8988T (cell line): ENCODE measurements at places on chromosomes 7 and 10.

- peak; percentile 11 for DNase-seq
Measured at GRCh38 chr10:58775960-58776567, 263.4 kb downstream of the BICC1 start.

GRCh38 chr7:82105463-82105862 is 335.6 kb upstream of the HGF start:
- DNase-seq: peak; percentile 14

GRCh38 chr7:150378115-150378852 is 846 bp upstream of the ZNF775 start:
- peak; percentile 57 for DNase-seq

GRCh38 chr7:102978284-102978683 is 65.5 kb downstream of the LRRC17 start:
- no peak for DNase-seq

DNA sequence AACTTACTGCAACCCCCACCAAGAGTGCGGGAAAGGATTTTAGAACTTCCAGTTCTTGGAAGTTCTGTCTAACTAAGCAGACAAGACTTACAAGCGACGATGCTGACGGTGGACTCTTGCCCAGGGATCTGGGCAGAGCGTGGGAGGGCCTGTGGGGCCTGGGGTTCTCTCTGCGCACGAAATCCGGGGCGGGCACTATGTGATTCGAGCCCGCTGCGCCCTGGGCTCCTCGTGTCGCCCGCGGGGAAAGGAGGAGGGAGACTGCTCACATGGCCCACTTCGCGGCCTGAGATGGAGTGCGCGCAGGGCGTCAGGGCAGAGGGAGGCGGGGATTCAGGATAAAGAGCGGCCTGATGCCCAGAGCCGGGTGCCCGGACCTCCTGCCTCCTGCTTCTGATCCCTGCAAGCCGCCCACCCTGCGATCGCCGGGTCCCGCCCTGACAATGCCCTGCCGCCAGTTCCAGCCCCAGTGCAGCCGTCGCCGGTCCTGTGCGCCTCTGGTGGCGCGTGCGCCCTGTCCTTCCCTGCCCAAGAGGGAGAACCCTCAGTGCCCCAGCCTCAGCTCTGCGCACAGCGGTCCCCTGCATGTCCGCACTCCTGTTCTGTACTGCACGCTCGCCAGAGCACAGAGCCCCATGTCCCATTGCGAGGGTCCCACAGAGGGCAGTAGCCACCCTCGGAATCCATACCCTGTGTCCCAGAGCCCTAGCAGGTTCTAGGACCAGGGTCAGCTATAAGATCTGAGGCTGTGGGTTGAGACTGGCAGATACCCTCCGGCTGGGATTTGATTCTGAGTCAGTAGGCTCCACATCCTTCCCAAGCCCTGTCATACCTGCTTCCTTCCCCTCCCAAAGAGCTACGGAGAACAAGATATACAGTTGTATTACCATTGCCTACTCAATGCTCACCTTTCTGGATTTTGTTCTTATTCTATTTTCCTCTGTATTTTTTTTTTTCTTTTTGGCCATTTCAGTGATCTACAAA is 99.4 kb upstream of the TMEM106B start:
- no peak for DNase-seq

DNA sequence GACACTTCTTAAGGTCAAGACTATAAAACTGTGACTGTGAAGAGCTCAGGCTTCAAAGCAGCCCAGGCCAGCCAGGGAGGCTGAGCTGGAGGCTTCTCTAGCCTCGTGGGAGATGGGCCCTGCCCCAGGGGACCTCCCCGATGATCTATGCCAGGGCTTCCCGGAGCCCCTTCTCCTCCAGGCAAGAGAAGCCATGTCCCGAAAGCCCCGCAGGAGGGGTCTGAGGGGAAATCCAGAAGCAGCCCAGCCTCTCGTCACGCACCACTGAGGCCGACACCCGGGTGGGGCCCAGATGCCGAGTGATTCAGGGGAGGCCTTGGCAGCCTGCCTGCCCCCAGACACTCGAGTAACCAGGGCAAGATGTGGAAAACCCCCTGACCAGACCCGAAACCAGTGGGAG is 63.7 kb downstream of the PROSER2 start:
- no peak for DNase-seq

DNA sequence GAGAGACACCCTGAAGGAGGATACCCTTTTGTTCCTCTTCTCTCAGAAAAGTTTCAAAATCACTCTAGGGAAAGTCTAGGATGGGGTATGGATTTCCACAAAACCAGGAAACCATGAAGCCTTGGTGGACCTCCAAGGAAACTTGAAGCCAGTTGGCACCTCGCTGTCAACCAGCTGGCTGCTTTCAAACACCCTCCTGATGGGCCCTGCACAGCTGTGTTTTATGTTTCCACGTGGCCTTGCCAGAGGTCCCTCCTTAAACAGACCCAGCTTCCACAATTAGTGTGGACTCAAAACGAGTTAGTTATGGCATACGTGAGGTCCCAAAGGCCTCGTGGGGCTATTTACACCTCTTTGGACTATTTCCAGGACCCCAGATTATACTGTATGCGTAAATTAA is 5.9 kb downstream of the PPP1R3A start:
- DNase-seq: no peak

DNA sequence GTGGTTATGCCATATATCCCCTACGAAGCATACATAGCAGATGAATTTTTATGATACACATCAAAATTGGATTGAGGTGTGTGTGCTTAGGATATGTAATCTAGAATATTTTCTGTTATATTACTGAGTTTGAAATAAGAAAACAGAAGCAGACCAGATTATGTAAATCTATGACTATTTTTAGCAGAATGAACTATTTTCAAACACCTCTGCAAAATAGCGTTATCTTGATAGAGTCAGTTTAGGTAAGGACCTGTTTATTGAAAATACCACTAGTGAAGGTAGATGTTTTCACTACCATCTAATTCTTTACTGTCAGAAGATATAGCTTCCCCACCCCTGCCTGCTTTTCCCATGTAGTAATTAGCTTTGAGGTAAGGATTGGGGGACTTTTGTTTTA is 9.1 kb downstream of the LANCL2 start:
- DNase-seq: no peak

- no peak for DNase-seq
Measured at GRCh38 chr7:24406053-24406788, 122.2 kb downstream of the NPY start.

DNA sequence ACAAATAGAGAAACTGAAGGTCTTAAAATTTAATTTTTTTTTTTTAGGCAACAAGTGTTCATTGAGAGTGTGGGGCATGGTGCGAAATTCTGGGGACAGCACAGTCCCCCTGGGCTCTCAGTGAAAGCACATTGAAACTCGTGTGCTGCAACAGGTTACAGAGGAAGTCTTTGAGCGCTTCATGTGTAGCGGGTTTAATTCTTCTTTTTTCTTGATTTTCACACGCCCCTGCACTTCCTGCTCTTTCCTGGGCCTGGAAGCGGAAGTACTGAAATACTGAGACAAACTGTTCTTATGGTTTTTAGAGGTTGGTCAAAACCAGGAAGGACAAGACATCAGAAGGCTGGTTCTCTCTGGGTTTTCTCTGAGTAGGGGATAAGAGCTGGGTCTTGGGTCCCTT is 203.5 kb downstream of the PTEN start:
- DNase-seq: no peak

GRCh38 chr10:86968271-86968993 is at the start of gene ADIRF:
Gene ADIRF (plus strand): TSS chr10:86968482. CDS start chr10:86968545, 63 bp downstream.
- no peak for DNase-seq

DNA sequence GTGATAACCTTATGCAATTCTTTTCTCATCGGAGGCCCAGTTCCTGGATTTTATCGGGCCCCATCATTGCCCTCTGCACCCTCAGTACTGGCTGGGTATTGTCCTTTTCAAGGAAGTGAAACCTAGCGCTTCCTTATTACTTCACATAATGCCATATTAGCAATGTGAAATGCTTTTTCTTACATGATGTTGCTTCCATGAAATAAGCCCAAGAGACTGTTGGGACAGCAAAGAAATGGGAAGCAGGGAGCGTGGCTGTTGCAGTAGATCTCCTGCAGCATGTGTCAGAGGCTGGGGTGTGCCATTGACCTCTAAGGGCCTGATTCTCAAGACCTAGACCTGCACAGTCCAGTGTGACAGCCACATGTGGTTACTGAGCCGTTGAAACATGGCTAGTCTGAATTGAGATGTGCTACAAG is 8.1 kb downstream of the CHN2 start:
- no peak for DNase-seq

- no peak for DNase-seq
Measured at GRCh38 chr10:122462533-122463465, 1.4 kb downstream of the HTRA1 start.

GRCh38 chr10:71811351-71811750 is 38.0 kb upstream of the VSIR start:
- no peak for DNase-seq

GRCh38 chr10:125093199-125093973 is 67.0 kb downstream of the CTBP2 start:
- DNase-seq: no peak

GRCh38 chr10:22619101-22619500 is 95.3 kb downstream of the PIP4K2A start:
- DNase-seq: no peak

DNA sequence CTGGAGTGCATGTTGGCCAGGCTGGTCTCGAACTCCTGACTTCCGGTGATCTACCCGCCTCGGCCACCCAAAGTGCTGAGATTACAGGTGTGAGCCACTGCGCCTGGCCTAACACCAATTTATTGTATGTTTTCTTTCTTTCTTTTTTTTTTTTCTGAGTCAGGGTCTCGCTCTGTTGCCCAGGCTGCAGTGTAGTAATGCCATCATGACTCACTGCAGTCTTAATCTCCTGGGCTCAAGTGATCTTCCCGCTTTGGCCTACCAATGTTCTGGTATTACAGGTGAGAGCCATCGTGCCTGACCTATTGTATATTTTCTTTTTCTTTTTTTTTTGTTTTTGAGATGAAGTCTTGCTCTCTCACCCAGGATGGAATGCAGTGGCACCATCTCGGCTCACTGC is 33.8 kb upstream of the UBE2H start:
- no peak for DNase-seq

DNA sequence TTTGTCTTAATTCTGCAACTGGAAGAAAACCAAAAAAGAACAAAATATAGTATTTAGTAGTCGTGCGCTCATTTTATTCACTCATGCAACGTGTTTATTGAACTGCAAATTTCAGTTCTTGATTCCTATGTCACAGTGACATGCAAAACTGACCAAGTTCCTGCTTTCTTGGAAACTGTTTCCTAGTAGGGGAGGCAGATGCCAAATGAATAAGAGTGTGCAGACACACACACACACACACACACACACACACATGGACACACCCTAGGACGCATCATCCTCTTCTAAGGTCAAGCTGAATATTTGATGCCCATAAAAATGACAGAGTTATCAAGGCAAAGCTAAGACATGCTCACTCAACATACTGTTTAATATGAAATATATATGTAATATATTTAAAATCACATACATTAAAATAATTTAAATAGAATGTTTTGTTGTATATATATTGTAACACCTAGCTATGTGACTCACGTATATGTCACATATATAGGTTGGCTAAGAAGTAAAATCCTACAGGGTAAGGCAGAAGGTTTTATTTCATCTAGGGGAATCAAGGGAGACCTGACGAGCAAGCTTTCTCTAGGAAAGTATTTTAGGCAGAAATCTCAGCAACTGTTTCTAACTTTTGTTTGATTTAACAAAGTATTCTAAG is 79.6 kb downstream of the SVIL start:
- DNase-seq: no peak

GRCh38 chr10:4043897-4044665 is 259.1 kb upstream of the KLF6 start:
- DNase-seq: no peak

GRCh38 chr7:124276005-124276622 is 243.2 kb upstream of the TMEM229A start:
- DNase-seq: no peak

- no peak for DNase-seq
Measured at GRCh38 chr7:24972991-24973390, 7.0 kb downstream of the OSBPL3 start.

DNA sequence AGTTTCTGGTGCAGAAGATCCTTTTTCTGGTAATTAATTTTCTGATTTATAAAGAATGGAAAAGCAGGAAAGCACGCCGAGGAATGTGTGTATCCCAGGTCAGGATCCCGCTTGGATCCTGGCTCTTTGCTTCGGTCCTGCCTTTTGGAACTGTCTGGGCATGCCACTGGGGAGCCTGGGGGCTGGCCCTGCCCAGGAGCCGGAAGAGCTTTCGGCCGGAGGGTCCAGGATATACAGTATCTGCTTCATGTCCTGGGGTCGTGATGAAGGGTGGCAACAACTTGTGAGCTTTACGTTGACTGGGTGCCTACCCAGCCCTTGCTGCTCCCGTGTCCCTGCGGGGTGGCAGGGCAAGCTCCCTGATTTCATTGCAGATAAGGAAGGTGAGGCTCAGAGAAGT is 2.4 kb downstream of the SH2D4B start:
- no peak for DNase-seq

GRCh38 chr7:67343572-67343971 is 346.9 kb downstream of the TYW1 start:
- DNase-seq: no peak

GRCh38 chr7:611281-611810 is 91.7 kb upstream of the PDGFA start:
- no peak for DNase-seq

DNA sequence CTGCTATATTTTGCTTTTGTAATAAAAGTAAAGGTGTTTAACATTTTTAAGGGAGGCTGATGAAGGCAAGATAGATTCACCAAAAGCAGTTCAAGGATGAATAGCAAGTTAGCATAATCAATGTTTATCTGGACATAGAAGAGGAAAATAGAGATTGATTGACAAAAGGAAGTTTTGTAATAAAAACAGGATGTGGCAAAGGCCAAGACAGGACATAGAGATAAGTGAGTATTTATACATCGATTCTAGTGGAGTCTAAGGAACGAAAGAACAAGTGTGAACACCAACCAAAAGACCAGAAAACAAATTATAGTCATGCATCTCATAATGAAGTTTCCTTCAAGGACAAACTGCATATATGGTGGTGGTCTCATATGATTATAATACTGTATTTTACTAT is 123.8 kb downstream of the CCDC71L start:
- no peak for DNase-seq

GRCh38 chr7:94972296-94972695 is 64.9 kb downstream of the PPP1R9A start:
- DNase-seq: no peak

DNA sequence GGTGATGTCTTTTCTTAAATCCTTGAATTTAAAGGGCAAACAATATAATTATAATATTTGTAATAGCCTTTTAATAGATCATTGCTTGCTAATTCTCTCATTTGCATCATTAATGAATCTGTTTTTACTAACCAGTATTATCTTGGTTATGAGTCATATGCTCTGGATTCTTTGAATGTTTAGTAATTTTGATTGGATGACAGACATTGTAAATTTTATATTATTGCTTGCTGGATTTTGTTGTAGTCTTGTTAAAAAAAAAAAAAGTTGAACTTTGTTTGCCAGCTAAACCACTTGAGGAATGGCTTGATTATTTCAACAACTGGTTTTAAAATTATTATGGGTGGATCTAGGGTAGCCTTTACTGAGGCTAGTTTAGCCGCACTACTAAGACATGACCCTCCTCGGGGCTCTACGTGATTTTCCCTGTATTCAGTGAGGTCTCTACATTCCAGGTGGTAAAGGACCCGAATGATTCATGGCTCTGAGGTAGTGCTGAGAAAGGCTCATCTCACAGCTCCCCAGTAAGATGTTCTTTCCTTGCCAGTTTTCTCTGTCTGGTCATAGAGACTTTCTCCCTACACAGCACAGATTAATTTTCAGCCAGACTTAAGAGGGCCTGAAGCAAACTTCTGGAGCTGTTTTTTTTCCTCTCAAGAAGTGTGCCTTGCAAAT is 8.5 kb downstream of the C10orf90 start:
- DNase-seq: no peak
